ENCODE measurements at places on chromosomes 4 and X.

GRCh38 chr4:105992641-105993305, 97.5 kb downstream of the NPNT start:
- no peak for DNase-seq

DNA sequence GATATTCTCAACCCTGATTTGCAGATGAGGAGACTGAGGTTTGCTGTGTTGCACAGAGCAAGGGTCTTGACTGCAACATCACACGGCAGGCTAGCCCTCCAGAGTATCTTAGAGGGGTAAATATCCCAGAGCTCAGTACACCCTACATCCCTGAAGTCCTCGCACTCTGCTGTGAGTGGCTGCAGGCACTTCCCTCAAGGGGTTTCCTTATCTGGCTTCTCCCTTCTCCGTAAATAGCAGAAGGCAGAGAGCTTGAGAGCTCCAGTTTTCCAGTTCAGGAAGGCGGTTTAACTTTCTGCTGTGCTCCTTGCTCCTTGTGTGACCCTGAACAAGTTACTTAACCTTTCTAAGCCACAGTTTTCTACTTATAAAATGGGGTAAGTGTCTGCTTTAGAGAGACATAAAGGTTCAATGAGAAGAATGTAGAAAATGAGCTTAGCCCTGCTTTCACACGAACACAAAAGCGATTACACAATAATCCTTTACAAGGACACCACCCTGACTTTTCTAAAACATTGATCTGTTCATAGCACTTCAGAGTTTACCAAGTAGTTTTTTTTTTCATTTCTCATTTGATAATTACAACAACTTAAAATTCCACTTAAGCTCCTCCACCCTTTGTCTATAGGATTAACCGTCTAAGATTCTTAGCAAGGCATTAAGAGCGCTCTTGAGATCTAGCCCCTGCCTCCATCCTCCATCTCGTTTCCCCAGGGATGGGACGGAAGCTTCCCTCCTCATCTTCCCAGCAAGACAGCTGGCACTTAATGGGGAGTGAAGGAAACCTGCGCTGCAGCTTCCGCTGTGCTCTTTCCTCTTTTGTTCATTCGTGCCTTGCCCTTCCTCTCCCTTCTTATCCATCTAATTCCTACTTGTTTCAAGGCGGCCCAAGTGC, 68.4 kb downstream of the TAPT1 start:
- DNase-seq = no peak

DNA sequence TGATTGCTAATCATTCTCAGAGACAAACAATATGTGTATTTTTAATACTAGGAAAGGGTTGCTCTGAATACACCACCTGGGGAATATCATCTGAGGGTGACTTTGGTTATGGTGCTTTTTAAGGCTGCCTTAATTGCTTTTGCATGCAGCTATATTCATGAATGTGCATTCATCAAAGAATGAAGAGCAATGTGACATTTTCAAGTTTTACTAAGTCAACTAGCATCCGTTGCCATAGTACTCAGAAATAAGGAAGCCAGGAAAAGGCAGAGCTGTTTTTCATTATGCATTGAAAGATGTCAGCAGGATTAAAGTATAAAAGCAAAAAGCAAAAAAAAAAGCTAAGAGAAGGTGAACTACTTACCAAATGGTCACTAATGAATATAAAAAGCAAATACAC, 67.4 kb upstream of the PCDH18 start:
- no peak for DNase-seq

DNA sequence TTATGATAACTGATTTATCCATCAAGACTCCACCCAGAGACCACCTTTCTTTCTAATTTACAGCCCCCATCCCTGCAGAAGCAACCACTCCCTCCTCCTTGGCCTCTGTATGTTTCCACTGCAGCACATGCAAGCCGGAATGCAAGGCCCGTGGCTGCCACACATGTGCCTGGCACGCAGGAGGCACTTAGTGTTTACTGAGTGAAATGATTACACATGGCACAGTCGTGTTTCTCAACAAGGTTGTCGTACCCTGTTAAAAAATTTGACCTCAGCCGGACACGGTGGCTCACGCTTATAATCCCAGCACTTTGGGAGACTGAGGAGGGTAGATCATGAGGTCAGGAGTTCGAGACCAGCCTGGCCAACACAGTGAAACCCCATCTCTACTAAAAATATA, 104.3 kb downstream of the APBB2 start:
- no peak for DNase-seq

- no peak for DNase-seq
Observed at GRCh38 chrX:16511796-16512776, 137.9 kb upstream of the S100G start.

DNA sequence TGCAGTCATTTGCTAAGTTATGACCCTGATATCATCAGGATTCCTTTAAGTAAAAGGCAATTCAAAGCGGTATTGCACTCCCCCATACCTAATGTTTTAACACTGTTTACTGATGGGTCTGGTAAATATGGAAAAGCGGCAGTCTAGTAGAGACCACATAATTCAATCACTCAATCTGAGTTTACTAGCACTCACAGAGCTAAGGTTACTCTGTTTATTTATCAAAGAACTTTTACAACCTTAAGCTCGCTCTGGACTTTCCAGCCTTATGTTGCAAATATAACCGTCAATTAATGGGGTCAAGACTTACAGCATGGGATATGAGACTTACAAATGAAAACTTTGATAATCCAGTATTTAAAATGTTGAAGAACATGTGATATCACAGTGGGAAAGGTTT, 124.5 kb upstream of the ZCCHC13 start:
- DNase-seq = no peak

GRCh38 chrX:107521877-107522586, 72.6 kb downstream of the FRMPD3 start:
- DNase-seq = no peak

- no peak for DNase-seq
Observed at GRCh38 chr4:54230484-54231418, 1.7 kb downstream of the PDGFRA start.

DNA sequence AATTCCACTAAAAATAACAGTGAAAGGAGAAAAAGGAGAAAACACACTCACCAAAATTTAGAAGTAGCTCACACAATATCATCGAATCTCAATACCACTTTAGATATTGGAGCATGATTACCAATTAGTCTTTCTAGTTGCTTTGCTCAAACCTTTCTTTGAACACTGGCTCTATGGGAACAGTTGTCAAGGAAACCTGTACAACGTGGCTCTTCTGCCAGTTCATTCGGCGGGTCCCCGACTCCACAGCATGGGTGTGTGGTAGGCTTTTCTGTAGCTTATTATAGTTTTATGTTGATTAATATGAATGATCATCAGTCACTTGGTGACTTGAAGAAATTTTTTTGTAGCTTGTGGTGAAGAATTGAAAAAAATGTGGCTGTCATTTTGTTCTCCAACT, 50.2 kb upstream of the TMEM150C start:
- no peak for DNase-seq

GRCh38 chrX:134640914-134641313, 17.4 kb downstream of the PLAC1 start:
- no peak for DNase-seq

- no peak for DNase-seq
Observed at GRCh38 chr4:70903291-70903603, 1.1 kb downstream of the MOB1B start.

GRCh38 chr4:54784161-54784671, 126.5 kb downstream of the KIT start:
- DNase-seq = no peak

DNA sequence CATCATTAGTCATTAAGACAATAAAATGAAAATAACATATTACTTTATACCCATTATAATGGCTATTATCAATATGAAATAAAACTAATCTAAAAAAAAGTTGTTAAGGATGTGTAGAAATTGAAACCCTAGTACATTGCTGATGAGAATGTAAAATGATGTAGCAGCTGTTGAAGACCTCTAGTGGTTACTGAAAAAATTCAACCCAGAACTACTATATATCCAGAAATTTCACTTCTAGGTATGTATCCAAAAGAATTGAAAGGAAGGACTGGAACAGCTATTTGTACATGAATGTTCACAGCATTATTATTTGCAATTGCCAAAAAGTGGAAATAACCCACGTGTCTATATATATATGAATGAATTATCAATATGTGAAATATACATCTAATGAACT, 180.3 kb upstream of the KLHL4 start:
- no peak for DNase-seq

DNA sequence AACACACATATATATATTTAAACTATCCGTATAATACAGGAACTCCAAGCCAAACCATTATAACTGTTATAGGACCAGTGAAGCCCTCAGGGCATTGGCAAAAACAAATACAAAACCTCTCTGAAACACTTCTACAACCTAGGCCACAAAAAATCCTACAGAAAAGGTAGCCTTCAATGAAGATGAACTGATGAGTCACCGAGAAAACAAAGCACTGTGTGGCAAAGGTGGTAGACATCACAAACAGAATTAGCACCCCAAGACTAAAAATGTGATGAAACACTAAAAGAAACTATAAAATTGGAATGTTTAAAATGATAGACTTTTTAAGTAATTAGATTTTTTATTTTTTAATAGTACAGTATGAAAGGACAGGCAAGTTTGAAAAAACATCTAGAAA, 5.5 kb upstream of the HSPA4L start:
- no peak for DNase-seq

GRCh38 chr4:41532336-41532735, 5.6 kb upstream of the LIMCH1 start:
- DNase-seq = no peak

- DNase-seq = no peak
Observed at GRCh38 chr4:41218703-41219102, 4.4 kb upstream of the APBB2 start.

- no peak for DNase-seq
Observed at GRCh38 chrX:135345107-135345589, 35.9 kb downstream of the ETDC start.

GRCh38 chrX:14913241-14913640, 40.0 kb downstream of the MOSPD2 start:
- DNase-seq = no peak

DNA sequence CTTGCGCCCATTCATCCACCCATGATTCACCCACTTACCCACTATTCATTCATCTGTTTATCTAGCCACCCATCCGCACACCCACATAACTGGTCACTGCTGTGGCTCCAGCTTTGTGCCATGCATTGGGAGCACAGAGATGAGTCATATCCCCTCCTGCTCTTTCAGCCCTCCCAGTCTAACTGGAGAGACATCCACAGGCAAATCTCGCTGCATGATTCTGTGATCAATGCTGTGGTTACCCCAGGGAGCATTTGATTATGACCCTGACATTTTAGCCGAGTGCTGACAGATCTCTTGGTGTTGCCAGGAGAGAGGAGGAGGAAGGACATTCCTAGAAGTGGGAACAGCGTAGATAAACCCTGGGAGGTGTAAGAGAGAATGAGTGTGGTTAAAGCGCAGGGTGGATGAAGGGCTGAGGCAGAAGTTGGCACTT, 10.4 kb upstream of the PORCN start:
- no peak for DNase-seq

DNA sequence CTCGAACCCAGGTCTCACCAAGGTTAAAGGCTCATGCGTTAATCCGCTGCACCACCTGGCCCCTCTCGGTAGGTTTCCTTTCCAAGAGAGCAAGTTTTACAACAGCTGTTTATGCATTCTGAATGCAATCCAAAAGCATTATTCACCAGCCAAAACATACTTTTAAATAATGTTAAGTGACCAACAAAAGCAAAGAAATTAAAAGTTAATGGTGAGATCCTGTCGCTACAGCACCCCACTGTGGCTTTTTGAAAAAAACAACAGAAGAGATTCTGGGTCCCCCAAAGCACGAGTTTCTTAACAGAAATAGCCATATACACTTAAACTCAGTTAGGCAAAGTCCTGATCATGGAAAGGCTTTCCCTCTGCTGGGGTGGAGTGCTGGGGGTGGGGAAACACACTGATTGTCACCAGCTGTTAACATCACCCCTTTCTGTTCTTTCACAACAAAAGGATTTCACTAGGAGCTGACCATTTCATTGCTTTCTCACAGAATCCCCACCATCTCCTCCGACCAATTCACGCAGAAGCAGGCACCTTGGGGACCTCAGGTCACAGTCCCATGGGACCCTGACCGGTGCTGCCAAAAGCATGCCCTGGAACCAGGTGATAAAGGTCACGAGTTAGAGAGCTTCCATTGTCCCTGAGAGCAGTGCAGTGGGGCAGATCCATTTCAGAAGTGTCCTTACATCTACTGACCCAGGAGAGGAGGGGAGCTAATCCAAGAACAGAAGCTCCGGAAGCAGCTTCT, 51.2 kb downstream of the ZNF827 start:
- DNase-seq = no peak

- no peak for DNase-seq
Observed at GRCh38 chr4:87734936-87735335, 64.4 kb upstream of the IBSP start.

DNA sequence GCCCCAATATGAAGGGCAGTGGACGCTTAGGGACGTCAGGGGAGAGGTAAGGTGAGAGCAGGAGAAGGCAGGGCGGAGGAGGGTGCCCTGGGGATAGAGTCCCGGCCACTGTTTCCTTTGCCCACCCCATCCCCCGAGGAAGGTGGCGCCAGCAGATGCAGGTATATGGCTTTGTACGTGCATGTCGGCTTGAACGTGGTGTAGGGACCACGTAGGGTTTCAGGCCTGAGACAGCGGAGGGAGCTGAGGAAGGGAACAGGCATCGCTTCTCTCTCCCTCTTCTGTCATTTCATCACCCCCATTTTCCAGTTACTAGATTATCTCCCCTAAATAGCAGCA, 97.9 kb downstream of the PHKA2 start:
- no peak for DNase-seq

GRCh38 chr4:148053298-148054003, 321.6 kb downstream of the ARHGAP10 start:
- no peak for DNase-seq

DNA sequence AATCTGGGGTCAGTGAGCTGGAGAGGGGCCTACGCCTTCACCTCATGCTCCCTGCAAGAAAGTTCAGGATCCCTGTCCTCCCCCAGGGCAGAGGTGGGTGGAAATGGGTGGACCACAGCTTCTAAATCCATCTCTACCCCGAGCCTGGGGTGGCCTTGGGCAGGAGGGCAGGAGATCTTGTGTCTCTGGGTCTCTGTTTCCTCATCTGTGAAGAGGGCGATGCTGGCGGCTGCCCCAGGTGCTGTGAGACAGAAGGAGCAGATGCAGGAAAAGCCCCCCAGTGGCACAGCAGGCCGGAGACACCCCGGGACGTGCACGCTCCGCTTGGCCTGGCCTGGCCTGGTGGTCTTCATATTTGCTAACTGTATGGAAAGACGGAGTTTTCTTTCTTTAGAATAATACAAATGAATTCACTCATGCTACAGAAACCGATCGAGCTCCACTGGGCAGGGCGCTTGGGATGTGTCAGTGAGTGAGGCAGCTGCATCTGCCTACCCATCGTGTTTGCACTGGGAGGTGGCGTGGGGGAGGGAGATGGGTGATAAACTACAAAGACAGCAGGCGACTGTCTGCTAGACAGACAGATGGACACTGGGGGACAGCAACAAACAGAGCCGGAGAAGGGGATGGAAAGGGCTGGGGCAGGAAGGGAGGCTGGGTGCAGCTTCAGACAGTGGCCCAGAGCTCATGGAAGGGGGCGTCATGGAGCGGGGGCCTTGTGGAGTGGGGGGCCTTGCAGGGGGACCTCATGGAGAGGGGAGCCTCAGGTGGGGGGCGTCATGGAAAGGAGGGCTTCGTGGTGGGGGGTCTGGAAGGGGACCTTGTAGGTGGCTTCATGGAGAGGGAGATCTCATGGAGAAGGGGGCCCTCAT, 136.2 kb downstream of the CPZ start:
- no peak for DNase-seq
